ENCODE measurements at places on chromosomes 3 and 15.

DNA sequence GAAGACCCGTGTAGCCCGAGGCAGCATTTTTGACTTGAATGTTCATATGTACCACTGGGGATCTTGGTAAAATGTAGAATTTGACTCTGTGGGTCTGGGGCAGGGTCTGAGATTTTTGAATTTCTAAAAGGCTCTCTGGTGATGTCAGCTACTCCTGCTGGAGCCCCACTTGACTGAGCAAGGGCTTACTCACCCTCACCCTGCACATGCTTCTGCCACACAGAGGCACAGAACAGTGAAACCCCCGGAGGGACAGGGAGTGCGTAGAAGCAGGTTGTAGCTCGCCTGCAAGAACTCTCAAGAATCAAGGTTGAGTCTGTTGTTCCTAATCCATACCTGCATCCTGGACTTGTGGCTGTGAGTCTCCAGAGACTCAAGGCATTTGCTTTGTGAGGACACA lies 41.1 kb downstream of the SLCO3A1 start:
- no peak for DNase-seq

DNA sequence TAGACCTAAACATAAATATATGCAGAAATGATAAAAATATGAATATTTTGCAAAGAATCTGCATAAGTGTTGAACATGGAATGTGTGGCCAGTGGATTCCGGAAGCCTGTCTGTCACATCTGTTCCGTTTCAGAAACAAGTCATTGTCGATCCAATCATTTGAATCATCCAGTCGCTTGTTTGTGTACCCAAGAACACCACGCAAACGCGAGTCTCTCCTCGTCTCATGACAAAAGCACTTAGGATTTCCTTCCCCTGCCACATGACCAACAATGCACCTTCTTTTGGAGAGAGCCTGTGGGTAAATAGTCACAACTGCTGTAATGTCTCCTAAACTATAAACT lies 80.2 kb downstream of the FMN1 start:
- no peak for DNase-seq

- no peak for DNase-seq
These were observed 256.2 kb downstream of the ZNF621 start for GRCh38 chr3:40780925-40781406.

GRCh38 chr15:33068511-33068990 lies 126.0 kb downstream of the FMN1 start:
- DNase-seq, result no peak

- DNase-seq, result no peak
These were observed 31.3 kb downstream of the SMAD3 start for GRCh38 chr15:67096546-67097294.

DNA sequence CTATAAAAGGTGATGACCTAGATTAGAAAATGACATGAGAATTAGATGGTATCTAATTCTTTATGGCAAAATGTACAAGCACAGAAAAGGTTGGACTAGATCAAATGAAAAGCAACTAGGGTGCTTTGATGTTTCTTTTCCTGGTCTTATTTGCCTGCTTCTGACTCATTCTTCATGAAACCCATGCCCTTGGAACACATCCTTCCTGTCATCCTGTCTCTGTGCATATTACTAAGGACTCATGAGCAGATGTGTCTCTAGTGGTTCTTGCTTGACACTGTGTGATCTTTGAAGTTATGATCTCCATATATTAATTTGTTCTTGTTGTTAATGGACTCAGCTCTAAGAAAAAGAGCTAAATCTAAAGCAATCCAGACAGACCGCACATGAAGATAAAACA lies 314.0 kb downstream of the ERC2 start:
- DNase-seq, result no peak

- DNase-seq, result no peak
These were observed 7.9 kb upstream of the SOX2 start for GRCh38 chr3:181703601-181704420.

DNA sequence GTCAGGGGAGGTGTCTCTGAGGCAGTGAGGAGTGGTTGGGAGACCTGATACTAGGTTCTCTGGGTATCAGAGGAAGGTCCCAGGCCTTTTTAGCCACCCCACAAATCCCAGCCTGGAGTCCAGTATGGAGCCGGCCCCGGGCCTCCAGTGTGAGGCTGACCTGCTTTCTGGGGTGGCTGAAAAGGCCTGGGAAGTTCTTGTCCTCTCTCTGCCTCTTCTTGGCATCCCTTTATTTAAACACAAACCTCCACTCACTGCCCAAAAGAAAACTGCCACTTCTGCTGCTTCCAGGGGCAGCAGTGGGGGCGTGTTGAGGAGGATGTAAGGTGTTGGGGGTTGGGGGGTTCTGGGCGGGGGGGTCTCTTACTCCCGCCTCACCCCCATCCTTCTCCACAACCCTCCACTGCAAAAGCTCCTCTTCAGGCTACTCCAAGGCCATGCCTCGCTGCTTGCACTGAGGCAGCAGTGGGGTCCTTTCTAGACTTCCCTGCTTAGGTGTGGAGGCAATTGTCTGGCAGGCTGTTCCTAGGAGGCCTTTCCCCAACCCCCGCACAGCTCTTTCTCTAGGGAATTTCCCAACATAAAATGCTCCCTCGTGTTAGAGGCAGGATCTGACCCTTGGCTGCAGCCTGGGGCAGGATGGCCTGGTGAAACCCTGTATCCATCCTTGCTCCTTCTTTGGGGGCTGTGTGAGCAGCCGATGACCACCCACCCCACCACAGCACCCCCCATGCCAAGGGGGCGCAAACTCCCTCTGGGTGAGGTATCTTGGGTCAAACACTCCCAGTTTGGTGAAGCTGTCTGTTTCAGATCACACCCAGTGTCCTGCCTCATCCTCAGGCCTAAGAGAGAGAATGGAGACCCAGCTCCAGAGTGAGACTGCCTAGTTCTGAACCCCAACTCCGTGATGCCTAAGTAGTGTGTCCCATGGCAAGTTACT lies 12.1 kb upstream of the RAD18 start:
- DNase-seq, result no peak

DNA sequence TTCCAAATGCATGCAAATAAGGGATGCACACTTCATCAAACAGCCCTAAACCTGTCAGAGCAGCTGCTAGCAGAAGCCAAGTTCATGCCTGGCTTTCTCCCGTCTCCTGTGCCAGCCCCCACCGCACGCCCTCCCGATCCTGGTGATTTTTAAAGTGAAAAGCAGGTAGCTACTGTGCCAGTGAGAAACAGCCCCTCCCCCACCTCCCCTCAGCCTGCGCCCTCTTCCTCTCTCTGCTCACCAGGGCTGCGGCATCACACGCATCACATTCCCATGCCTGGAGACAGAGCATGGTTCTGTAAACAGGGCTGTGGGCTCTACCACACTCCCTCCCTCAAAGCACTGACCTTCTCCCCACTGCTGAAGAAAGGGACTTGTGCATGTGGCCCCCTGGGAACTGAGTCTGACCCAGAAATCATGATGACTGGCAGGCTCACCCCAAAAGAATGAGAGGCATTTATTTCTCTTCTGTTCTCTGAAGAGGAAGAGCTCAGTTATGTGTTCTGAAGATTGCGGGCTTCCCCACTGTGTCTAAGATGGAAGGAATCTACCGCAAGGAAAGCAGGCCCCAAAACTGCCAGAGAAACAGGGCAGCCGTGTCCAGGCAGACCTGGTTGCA lies 14.5 kb upstream of the SLC6A1 start:
- DNase-seq, result no peak

GRCh38 chr15:84856731-84857417 lies 27.6 kb upstream of the SLC28A1 start:
- no peak for DNase-seq

- no peak for DNase-seq
These were observed 117.5 kb upstream of the NR2F2 start for GRCh38 chr15:96213045-96213444.

- DNase-seq, result no peak
These were observed 225.6 kb upstream of the TBC1D5 start for GRCh38 chr3:17967953-17968607.

DNA sequence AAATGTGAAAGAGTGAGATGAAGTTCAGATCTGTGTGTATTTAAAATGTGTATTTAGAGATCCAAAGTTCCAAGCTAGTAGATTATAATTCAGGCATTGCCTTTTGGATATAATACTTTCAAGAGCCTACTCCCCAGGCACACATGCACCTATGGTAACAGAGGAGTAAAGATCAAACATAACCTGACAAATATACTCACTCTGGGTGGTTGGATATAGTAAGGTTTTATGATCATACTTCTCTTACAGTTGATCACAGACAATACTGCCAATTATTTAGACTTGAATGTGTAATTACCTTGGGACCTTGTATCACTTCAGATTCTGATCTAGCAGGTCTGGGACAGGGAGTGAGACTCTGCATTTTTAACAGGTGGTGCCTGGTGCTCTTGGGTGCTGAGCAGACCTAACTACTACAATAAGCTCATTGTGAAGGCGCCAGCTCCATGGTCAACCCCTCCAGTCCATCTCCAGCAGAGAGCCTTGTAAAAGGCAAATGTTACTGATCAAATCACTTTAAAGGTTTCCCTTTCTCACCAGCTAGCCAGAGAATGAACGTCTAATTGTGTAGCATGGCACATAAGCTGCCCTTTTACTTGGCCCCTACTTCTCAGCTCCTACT lies 55.5 kb downstream of the NBEAL2 start:
- no peak for DNase-seq

- no peak for DNase-seq
These were observed 25.3 kb upstream of the C15orf61 start for GRCh38 chr15:67495585-67495984.

- no peak for DNase-seq
These were observed 251.9 kb upstream of the HES1 start for GRCh38 chr3:193884027-193884426.

DNA sequence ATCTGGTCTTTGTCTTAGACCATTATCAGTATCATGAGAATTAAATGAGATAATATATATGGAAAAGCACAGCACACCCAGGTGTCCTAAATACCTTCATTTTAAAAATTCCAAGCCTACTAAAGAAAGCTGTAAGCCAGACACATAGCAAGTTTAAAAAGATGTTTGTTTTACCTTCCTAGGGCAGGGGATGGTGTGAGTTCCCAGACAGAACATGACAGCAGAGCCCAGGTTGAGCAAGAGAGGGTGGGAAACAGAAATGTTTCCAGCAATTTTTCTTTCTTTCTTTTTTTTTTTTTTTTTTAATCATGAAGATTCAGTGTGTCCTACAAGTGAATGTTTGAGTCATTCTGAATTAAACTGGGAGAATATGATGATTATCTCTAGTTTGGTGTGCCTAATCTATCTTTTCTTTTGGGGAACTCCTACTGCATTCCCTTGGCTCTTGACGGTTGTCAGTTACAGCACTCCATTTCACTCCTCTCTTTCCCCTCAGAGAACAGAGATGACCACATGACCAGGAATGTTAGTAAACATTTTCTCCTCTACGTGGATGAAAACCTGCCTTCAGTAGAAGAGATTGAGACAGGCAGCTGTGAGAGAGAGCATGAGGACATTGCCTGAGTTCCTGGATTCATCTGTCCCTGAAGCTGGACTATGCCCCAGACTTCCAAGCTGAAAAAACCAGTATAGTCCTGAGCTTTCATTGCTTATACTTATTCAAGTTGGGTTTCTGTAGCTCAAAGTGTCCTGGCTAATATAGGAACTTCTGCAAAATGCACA lies 54.5 kb upstream of the ARL14 start:
- DNase-seq, result no peak

DNA sequence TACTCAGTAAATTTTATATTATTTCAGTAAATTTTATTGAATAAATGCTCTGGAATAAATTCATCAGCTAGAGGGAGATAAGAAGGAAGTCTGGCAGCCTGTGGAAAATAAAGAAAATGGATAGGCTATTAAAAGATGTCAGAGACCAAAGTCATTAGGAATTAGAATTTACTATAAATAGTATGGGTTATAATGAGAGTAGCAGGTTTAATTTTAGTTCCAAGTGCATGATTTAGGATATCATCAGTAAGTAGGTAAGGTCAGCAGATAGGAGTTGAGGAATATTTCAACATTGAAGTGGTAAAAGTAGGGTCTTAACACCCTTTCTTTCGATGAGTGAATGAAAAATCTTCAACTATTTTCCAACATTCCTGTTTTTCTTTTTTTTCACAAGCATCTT lies 64.6 kb downstream of the SNRPN start:
- DNase-seq, result no peak

- DNase-seq, result no peak
These were observed 5.6 kb downstream of the VGLL3 start for GRCh38 chr3:86985181-86985826.

- DNase-seq, result no peak
These were observed 148.9 kb upstream of the TBC1D5 start for GRCh38 chr3:17891139-17891856.

GRCh38 chr3:153069598-153070510 lies 92.2 kb upstream of the RAP2B start:
- no peak for DNase-seq

- DNase-seq, result no peak
These were observed 89.5 kb downstream of the CPN2 start for GRCh38 chr3:194261581-194262063.

DNA sequence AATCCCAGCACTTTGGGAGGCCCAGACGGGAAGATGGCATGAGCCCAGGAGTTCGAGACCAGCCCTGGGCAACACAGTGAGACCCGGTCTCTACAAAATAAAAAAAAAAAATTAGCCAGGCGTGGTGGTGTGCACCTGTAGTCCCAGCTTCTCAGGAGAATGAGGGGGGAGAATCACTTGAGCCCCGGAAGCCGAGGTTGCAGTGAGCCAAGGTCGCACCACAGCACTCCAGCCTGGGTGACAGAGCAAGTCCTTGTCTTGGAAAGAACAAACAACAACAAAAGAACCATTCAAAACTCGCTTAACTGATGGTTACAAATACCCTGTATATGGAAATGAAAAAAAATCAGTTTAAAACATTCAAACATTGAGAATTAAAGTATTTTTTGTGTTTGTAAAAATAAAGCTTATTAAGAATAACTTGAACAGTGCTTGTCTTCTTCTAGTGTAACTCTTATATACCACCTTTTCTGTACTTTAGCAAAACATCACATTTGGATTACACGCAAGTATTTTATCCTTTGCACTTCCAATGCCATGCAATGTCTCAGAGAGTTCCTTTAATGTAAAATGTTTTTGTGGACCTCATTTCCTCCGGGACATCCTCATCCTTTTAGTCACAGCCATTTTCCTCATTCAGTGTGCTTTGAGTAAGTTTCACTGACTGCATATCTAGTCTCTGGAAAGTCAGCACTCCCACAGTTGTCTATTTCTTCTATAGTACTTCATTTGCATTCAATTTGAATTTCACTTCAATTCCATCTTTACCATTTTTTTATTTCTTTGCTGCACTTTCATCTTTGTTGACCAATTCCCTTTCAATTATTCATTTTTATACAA lies 113.0 kb upstream of the GOLGA8J start:
- DNase-seq, result no peak

DNA sequence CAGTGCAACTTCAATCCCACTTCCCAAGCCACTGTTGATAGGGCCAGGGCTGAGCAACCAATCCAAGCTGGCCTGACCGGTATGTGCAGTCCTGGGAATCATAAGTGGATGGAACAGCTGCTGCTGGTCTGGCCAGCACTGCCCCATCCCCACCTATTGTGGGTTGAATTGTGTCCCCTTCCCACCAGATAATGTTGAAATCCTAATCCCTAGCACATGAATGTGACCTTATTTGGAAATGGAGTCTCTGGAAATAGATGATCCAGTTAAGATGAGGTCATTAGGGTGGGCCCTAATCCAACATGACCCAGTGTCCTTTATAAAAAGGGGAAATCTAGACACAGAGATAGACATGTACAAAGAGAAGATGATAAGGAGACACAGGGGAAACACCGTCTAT lies 13.7 kb upstream of the PDIA5 start:
- DNase-seq, result no peak

GRCh38 chr3:179453967-179454366 lies 2.7 kb upstream of the GNB4 start:
- no peak for DNase-seq

GRCh38 chr3:65979162-65979561 lies 59.6 kb downstream of the MAGI1 start:
- no peak for DNase-seq

- no peak for DNase-seq
These were observed 5.2 kb downstream of the LCMT2 start for GRCh38 chr15:43325039-43325684.

Measured in NCI-H1436 (cell line).